ENCODE measurements at places on chromosomes 7 and 10.

- DNase-seq = no peak
These were observed 17.7 kb downstream of the MDFIC start for GRCh38 chr7:114939484-114940097.

DNA sequence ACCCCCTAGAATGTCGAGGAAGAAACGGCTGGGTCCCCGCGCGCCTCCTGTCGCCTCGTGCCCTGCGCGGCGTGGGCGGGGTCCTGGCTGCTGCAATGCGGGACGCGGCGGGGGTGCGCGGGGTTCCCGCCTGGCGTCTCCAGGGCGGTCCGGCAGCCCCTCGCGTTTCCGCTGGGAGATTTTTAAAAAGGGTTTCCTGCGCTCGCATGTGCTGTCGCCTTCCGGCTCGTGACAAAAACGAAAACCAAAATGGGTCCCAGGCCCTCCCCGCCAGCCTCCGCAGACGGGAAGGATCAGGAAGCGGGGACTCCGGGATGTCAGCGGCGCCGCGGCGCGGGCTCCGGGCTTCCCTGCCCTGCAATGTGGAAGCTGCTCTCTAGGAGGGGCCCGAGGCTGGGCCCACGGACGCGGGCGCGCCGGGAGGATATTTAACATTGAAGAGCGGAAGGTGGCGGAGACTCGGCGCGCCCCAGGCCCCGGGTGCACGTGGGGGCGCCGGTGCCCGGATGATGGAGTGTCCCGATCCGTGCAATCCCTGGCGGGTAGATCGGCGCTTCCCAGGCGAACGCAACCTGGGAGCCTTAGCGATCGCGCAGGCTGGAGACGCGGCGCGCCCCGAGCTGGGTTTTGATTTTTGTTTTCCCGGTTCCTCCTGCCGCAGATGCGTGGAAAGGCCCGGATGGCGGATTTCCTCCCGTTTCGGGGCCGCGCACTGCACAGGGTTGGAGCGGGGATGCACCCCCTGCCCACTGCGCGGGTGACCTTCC, 1.0 kb downstream of the PFKP start:
- DNase-seq = peak; percentile 77

DNA sequence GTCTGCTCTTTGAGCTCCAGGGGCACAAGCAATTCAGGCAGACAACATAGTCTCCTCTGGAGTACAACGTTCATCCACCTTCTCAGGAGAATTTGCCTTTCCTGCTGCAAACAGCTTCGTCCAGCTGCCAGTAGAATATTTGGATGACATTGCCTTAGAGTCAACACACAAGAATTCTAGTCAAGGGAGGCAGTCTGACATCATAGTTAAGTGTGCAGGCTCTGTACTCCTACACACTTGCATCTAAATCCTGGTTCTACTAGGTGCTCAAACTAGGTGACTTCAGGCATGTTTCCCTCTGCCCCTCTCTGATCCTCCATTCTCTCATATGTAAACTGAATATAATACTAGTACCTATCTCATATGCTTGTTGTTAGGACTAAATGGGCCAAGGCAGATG, 314.8 kb downstream of the HPSE2 start:
- DNase-seq = no peak

- DNase-seq = no peak
These were observed 7.3 kb upstream of the OR2A2 start for GRCh38 chr7:144102041-144102440.

DNA sequence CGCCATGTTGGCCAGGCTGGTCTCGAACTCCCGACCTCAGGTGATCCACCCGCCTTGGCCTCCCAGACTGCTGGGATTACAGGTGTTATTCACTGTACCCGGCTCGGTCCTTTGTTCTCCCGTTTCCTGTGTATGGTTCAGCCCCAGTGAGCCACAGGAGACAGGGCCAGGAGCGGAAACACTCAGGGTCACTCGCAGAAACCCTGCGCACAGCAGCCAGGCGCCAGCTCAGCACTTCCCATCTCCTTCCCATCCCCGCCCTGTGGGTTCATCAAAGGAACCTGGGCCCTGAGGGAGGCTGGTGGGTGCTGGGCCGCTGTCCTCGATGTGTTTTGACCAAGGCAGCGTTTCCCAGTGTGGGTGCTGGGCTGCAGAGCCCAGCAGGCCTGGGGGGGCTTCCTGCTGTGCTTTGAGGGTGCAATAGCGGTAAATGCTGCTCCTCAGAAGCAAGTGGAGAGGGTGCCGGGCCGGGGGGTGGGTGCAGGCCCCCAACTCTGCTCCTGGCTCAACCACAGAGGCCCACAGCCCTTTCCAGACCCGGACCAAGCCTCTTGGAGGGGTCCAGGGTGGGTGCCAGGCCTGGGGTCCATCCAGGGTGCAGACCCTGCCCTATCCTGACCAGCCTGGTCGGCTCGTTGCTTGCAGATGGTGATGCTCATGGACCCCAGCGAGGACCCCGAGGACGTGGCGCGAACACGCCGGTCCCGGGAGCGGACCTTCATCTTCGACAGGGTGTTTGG, 15.3 kb upstream of the CHST12 start:
- DNase-seq = no peak

- no peak for DNase-seq
These were observed 288.3 kb upstream of the MKLN1 start for GRCh38 chr7:131039355-131039762.

- no peak for DNase-seq
These were observed 204.9 kb downstream of the DOCK4 start for GRCh38 chr7:112001091-112001826.

DNA sequence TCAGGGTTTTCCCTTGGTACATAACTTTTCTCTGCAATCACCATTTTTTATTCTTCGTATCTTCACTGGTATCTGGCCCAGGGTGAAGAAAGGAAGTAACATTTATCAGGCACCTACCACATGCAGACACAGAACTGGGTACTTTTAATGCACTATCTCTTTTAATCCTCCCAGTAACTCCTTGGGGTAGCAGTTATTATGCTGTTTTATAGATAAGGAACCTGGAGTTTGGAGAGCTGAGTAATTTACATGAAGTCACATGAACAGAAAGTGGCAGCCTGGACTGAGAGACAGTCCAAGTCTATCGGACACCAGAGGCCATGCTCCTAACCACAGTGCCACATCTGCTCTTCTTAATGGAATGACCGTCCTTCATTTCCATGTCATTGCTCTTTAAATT, 117.1 kb upstream of the PODXL start:
- DNase-seq = no peak

- DNase-seq = no peak
These were observed 302.6 kb downstream of the KLF6 start for GRCh38 chr10:3482200-3482993.

DNA sequence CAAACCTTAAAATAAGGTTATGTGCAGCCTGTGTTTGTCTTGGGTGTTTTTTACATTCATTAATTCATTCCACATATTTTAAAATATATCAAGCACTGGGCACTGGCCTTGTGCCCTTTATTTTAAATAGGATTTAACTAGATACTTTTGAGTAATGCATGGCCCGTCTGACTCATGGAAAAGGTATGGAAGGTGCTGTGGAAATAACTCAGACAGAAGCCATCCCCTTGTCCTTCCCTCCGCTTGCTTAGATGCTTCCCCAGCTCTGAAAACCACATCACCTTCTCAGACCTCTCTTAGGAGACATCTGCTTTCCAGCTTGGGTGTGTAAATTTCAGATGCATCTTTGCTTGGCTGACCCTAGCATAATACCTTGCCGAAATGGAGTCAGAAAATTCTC, 30.5 kb downstream of the SLC18A2 start:
- no peak for DNase-seq

- DNase-seq = no peak
These were observed 30.5 kb upstream of the AUTS2 start for GRCh38 chr7:69567800-69568199.

- DNase-seq = no peak
These were observed 188.4 kb downstream of the PPP1R3A start for GRCh38 chr7:113730309-113730955.

All from GM06990 (cell line).